ENCODE measurements at places on chromosomes 6 and 20.

- no peak for DNase-seq
Observed at GRCh38 chr6:82924799-82925535, 140.7 kb downstream of the UBE3D start.

GRCh38 chr6:163994566-163994965, 580.0 kb downstream of the QKI start:
- no peak for DNase-seq

- DNase-seq, result no peak
Observed at GRCh38 chr20:21136015-21136732, 10.3 kb downstream of the KIZ start.

DNA sequence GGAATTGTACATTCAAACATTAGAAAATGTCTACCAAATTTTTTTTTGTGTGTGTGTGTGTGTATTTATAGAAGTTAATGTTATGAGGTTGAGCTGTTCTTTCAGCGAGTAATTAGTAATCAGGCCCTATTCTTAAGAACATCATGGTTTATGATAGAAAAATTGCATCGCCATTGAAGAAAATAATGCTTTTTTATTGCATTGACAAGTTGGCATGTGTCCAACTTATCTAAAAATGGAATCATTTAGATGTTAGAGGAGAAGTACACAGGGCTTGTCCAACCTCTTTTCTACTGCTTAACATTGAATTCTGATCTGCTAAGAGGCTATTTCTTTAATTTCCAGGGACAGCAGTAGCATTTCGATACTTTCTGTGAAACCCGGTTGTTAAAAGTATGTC, 61.6 kb upstream of the ADGRG6 start:
- no peak for DNase-seq

DNA sequence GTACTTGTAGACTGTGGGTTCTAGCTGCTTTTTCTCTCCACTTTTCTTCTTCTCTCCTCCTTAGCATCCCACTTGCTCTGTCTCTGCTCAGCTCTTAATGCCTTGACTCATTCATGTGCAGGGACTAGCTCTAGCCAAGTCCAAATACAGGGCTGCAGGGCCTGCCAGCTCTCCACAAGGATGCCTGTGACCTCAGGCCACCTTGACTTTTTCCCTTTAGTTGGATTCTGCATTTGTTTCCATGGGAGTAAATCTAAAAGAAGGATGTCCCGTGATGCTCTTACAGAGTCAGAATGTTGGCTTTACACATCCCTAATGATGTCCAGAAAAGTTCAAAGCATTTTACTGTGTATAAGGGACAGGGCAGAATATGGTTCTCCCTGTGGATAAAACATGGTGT, 101.8 kb upstream of the PREP start:
- DNase-seq, result no peak

GRCh38 chr6:137156650-137157049, 16.8 kb downstream of the IL22RA2 start:
- DNase-seq, result no peak

All from astrocyte of the spinal cord (primary cell).